Thoracic aorta (tissue), 2 donors: ENCODE measurements at places on chromosomes 1 and 21. TPM values are rescaled to one million over a fixed set of nuclear protein-coding genes. Genes with fewer than 3 reads are reported as not detected.

HLX gene
- 33.5 TPM for total RNA-seq

- H3K4me1 ChIP-seq = no peaks in the 10 kb centered on the region
- no peak for DNase-seq
- no peak overlapping the region for H3K27ac ChIP-seq
- no peaks in the 10 kb centered on the region for H3K27me3 ChIP-seq
Observed at GRCh38 chr21:15272591-15272990, 207.8 kb upstream of the NRIP1 start.

DNA sequence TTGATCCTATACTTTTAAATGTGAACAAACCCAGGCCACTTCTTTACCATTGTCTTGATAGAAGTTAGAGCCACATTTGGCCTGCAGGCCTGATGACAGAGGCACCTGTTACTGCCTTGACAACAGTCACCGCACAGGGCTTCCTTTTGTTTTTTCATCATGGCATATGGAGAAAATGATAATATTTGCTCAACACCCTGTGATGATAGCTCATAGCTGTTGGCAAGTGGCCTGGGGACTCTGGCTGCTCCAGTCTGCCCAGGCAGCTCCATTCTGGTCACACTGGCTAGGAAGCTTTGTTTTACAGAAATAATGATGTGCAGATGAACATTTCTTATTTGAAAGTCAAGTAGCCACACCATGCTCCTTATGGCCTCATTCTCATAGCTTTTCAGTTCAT, 89.6 kb upstream of the GPR88 start:
- no peak for DNase-seq
- no peaks in the 10 kb centered on the region for H3K36me3 ChIP-seq
- no peaks in the 10 kb centered on the region for H3K4me1 ChIP-seq
- no peak overlapping the region for H3K27ac ChIP-seq

DNA sequence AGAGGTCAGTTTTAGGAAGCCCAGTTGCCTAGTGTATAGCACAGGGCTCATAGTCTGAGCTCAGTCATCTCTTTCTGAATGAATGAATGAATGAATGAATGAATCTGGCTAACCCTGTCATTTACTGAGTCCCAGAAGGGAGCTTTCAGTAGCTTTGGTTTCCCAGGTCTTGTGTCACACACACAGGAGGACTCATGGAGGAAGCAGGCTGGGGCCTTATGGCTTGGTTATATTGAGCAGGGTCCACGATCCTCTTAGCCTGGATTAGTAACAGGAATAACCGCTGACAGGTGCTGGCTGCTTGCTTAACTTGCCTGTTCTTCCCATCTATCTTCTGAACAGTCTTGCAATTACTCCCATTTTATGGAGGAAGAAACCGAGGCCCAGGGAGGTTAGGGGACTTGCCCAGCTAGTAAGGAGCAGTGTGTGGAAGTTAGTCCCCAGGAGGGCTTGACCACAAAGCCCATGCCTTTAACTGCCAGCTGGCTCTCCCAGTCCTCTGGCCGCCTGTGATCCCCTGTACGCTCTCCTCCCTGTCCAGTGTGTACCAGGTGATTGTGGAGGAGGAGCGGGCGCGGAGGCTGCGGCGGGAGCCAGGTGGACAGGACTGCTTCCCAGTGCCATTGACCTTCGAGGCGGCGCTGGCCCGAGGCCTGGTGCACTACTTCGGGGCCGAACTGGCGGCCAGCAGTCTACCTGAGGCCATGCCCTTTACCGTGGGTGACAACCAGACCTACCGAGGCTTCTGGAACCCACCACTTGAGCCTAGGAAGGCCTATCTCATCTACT, 46.0 kb downstream of the PTPRU start:
- no peak overlapping the region for H3K4me3 ChIP-seq
- peaks cover 17% of the 10 kb centered on the region for H3K36me3 ChIP-seq
- no peaks in the 10 kb centered on the region for H3K27me3 ChIP-seq

- DNase-seq = no peak
- no peaks in the 10 kb centered on the region for H3K36me3 ChIP-seq
- H3K4me1 ChIP-seq = no peaks in the 10 kb centered on the region
Observed at GRCh38 chr1:182651339-182651724, 33.1 kb downstream of the RGS8 start.

DNA sequence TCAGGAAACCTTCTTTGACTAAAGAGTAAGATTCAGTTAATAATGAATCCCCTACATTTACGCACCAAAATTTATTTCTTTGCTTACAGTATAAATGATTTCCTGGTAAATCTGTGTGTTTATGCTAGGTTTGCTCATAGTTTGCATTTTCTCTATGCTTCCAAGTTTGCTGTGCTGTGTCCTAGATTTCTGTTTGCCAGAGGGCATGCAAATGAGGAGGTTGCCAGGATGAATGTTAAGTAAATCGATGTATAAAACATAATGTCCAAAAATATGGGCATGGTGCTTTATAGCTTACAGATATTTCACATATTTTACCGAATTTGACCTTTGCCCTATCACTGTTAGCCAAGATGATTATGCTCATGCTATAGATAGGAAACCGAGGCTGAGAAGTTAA, 63.8 kb downstream of the TBX19 start:
- H3K4me1 ChIP-seq = peaks cover 24% of the 10 kb centered on the region
- H3K36me3 ChIP-seq = no peaks in the 10 kb centered on the region
- no peak overlapping the region for H3K4me3 ChIP-seq
- H3K27ac ChIP-seq = no peak overlapping the region
- DNase-seq = no peak

DNA sequence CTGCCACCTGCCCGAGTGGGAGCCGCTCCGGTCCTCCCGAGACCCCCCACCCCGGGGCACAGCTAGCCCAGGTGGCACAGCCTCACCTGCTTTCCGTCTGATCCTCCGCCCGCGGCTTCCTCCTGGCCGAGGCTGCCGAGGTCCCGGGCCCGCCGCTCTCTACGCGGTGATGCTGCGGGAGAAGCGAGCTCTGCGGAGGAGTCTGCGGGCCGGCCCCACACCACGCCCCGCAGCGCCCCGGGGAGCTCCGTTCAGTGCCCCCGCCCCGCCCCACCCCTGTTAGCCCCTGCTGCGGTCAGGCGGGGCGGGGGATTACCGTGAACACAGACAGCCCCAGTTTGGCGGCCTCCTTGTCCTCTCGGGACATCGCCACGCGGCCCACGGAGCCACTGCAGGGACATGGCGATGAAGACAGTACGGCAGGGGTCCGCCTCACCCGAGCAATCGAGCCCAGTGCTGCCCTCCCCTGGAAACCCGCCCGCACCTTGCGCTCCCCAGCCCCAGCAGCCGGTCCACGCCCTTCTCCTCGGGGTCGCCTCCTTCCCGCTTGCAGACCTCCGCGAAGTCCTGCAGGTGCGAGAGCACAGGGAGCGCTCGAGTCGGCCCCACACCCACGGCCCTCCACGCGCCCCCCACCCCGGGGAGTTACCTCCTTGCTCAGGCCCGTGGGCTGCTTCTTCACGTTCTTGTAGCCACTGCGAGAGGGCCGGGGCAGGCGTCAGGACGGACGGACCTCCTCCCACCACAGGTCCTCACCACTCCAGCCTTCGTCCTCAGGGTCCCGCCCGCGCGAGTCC, 933 bp downstream of the C1orf35 start:
- peak overlapping the region; percentile 92 for H3K4me3 ChIP-seq
- H3K27me3 ChIP-seq = no peaks in the 10 kb centered on the region
- peaks cover 9% of the 10 kb centered on the region for H3K4me1 ChIP-seq

DNA sequence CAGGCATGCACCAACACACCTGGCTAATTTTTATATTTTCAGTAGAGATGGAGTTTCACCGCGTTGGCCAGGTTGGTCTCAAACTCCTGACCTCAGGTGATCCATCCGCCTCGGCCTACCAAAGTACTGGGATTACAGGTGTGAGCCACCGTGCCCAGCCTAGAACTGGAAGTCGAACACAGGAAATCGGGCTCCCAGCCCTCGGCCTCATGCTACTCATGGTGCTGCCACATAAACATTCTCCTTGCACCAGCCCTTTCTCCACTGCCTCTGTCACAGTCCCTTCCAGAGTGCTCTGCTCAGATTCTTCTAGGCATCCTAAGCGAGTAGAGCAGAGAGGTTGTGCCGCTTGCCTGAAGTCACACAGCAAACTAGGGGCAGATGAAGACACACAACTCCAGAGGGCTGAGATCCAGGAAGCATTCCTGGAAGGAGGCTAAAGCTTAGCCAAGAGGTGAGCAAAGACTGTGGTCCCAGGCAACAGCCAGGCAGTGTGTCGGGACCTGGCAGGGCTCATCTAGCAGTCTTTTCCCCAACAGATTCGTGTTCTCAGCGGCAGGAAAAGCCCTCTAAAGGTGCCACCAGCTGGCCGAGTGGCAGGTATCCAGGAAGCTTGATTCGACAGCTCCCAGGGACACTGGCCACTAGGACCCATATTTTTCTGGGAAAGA, 29.6 kb upstream of the NPPB start:
- H3K4me3 ChIP-seq = no peak overlapping the region
- no peaks in the 10 kb centered on the region for H3K27me3 ChIP-seq
- no peak overlapping the region for H3K27ac ChIP-seq
- H3K36me3 ChIP-seq = no peaks in the 10 kb centered on the region

- no peaks in the 10 kb centered on the region for H3K4me1 ChIP-seq
- H3K36me3 ChIP-seq = no peaks in the 10 kb centered on the region
- H3K27me3 ChIP-seq = no peaks in the 10 kb centered on the region
- no peak overlapping the region for H3K4me3 ChIP-seq
Observed at GRCh38 chr1:81585371-81585770, 215.4 kb upstream of the ADGRL2 start.

GRCh38 chr1:19872190-19872589, 10.0 kb upstream of the OTUD3 start:
- DNase-seq = no peak
- H3K4me1 ChIP-seq = no peaks in the 10 kb centered on the region
- H3K27ac ChIP-seq = no peak overlapping the region
- H3K4me3 ChIP-seq = no peak overlapping the region

DNA sequence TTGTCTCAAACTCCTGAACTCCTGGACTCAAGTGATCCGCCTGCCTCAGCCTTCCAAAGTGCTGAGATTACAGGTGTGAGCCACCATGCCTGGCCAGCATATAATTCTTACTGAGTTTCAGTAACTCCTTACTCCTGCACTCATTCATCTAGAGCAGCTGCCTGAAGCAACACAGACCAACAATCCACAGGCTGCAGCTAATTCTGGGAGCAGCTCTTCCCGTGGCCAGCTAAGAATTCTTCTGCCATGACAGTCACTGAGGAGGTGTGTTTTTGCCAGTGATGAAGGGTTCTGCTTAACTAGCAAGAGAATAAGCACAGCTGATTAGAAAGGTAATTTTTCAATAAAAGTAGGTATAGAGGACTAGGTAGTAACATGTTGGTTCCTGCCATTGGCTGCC, 5.4 kb downstream of the VTCN1 start:
- no peaks in the 10 kb centered on the region for H3K4me1 ChIP-seq
- no peaks in the 10 kb centered on the region for H3K36me3 ChIP-seq
- no peaks in the 10 kb centered on the region for H3K27me3 ChIP-seq
- H3K27ac ChIP-seq = no peak overlapping the region
- no peak overlapping the region for H3K4me3 ChIP-seq

DNA sequence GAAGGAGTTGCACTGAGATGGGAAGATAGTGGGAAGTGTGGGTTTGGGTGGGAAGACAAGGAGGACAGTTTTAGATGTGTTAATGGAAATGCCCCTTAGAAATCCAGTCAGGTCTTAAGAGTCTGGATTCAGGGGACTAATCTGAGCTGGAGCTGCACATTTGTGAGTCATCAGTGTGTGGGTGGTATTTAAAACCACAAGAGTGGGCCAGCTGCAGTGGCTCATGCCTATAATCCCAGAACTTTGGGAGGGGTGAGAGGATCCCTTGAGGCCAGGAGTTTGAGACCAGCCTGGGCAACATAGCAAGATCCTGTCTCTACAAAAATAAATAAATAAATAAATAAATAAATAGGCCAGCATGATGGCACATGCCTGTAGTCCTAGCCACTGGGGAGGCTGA, 40.9 kb upstream of the SLC6A9 start:
- DNase-seq = no peak
- no peak overlapping the region for H3K4me3 ChIP-seq
- H3K27me3 ChIP-seq = no peaks in the 10 kb centered on the region
- H3K27ac ChIP-seq = no peak overlapping the region
- peaks cover 40% of the 10 kb centered on the region for H3K4me1 ChIP-seq

DNA sequence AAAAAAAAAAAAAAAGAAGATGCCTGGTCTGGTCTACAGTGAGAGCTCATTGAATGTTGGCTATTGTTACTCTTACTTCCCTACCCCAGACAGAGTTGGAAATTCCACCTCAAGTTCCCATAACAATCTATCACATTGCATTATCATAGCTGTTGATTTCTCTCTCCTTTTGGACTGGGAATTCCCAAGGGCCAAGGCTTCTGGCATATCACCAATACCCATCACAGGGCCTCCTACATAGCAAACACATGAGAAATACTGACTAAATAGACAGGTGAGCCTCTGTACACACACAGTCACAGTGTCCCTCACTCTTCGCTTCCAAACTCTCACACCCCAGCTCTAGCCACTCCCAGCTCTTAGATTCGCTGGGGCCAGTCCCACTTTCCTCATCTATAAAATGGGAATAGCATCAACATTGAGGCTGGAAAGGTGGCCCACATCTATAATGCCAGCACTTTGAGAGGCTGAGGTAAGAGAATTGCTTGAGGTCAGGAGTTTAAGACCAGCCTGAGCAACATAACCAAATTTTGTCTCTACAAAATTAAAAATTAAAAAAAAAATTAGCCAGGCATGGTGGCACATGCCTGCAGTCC, 6.4 kb downstream of the PTAFR start:
- H3K27ac ChIP-seq = no peak overlapping the region
- H3K36me3 ChIP-seq = no peaks in the 10 kb centered on the region
- H3K4me1 ChIP-seq = peaks cover 11% of the 10 kb centered on the region
- no peaks in the 10 kb centered on the region for H3K27me3 ChIP-seq
- no peak for DNase-seq
- no peak overlapping the region for H3K4me3 ChIP-seq

DNA sequence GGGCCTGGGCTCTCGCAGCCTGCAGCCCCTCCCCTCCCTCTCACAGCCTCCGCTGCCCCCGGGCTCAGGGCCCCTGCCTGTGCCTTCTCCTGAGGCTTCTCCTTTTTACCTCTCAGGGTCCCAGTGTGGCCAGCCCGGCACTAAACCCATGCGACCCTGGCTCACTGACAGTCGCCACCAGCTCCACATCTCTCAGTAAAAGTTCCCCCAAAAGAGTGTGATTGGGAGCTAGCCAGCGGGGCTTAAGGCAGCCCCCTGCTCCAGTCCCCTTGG, 26.6 kb downstream of the PDE9A start:
- H3K4me1 ChIP-seq = no peaks in the 10 kb centered on the region
- no peak overlapping the region for H3K4me3 ChIP-seq

GRCh38 chr1:67367370-67368045, 59.8 kb downstream of the IL12RB2 start:
- no peak overlapping the region for H3K4me3 ChIP-seq
- H3K36me3 ChIP-seq = no peaks in the 10 kb centered on the region
- no peak overlapping the region for H3K27ac ChIP-seq
- no peak for DNase-seq

DNA sequence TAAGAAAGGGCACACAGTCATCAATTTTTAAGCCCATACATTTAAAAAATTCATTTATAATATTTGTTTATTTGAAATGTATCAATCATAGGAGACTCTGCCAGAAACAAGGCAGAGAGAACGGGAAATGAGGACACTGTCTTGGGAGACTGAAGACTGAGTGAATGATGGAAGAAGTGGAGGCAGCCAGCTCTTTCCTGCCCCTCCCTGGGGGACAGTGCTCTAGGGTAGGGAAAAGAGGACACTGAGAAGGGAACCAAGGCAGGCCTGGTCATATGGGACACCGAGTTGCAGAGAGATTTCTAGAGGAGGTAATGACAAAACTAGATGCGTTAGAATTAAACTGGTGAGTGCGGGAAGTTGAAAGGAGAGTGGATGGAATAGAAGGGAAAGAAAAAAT, 31.6 kb downstream of the EEIG2 start:
- no peaks in the 10 kb centered on the region for H3K36me3 ChIP-seq
- no peak for DNase-seq
- H3K27me3 ChIP-seq = no peaks in the 10 kb centered on the region
- peaks cover 50% of the 10 kb centered on the region for H3K4me1 ChIP-seq
- H3K27ac ChIP-seq = peak overlapping the region; percentile 77
